Psoas muscle (tissue), 8 donors: ENCODE measurements at places on chromosomes 2 and 18. TPM values are rescaled to one million over a fixed set of nuclear protein-coding genes. Genes with fewer than 3 reads are reported as not detected.
A peak's percentile ranks its signal among the peaks of the same experiment; 100 is the strongest.

DNA sequence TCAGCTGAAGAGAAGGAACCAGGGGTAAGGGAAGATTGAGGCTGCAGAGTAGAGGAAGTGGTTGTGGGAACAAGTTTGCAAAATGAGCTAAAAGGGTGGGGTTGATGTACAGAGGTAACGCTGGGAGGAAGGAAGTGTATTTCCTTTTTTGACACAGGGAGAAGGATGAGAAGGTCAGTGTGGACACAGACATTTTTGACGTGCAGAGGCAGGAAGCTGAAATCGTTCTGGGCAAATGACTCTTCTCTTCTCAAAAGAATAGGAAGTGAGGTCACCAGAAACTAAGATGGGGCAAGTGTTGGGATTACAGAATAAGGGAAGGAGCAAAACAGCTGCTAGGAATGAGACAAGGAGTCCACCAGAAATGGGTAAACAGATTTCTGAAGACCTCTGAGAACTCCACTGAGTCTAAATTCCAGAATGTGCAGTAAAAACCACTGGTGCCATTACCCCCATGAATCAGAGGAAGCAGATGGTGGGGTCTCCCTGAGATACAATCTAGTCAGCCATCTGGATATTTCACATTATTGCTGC lies 20.0 kb upstream of the RNF149 start:
- DNase-seq: no peak

- no peak for DNase-seq
These were observed 417.5 kb downstream of the ZEB2 start for GRCh38 chr2:144102386-144102785.

DNA sequence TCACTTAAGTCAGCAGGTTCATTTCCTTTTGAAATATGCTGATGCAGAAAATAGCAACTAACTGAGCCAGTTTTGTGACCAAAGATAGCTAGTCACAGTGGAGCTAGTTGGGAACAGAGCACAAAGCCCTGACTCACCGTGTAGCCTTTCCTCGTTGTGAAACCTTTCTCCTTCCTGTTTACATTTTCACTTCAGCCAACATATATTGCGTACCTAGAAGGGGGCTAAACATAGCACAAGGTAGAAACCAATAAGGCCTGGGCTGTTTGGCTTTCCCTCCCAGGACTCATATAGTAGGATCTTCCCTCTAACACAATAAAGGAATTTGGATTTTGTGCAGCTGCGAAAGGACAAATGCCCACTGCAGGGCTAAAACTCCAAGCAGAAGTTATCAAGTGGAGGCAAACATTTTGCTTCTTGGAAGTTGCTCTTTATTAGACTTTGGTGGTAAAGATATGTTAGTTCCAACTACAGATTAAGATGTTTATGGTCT lies 24.5 kb upstream of the LPIN2 start:
- DNase-seq: no peak

- DNase-seq: no peak
These were observed 17.2 kb downstream of the EPHA4 start for GRCh38 chr2:221554769-221555493.

DNA sequence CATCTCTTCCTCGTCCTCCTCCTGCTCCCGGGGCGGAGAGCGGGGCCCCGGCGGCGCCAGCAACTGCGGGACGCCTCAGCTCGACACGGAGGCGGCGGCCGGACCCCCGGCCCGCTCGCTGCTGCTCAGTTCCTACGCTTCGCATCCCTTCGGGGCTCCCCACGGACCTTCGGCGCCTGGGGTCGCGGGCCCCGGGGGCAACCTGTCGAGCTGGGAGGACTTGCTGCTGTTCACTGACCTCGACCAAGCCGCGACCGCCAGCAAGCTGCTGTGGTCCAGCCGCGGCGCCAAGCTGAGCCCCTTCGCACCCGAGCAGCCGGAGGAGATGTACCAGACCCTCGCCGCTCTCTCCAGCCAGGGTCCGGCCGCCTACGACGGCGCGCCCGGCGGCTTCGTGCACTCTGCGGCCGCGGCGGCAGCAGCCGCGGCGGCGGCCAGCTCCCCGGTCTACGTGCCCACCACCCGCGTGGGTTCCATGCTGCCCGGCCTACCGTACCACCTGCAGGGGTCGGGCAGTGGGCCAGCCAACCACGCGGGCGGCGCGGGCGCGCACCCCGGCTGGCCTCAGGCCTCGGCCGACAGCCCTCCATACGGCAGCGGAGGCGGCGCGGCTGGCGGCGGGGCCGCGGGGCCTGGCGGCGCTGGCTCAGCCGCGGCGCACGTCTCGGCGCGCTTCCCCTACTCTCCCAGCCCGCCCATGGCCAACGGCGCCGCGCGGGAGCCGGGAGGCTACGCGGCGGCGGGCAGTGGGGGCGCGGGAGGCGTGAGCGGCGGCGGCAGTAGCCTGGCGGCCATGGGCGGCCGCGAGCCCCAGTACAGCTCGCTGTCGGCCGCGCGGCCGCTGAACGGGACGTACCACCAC lies 2.1 kb downstream of the GATA6 start:
- DNase-seq: no peak

- no peak for DNase-seq
These were observed 141.0 kb downstream of the UXS1 start for GRCh38 chr2:106053116-106053515.

- no peak for DNase-seq
These were observed 21.8 kb downstream of the PSTPIP2 start for GRCh38 chr18:46050268-46050667.

DNA sequence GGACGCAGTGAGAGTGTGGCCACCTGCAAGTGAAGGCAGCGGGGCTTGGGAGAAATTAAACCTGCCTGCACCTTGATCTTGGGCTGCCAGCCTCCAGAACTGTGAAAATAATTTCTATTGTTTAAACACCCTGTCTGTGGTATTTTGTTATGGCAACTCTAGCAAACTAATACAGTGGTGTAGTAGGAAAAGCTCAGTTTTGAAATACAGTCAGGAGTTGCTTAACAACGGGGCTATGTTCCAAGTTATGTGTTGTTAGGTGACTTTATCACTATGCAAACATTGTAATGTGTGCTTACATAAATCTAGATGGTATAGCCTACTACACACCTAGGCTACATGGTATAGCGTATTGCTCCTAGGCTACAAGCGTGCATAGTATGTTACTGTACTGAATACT lies 93.4 kb upstream of the FN1 start:
- DNase-seq: no peak

- no peak for DNase-seq
These were observed 14.9 kb downstream of the MRPS9 start for GRCh38 chr2:105052773-105053172.

- DNase-seq: no peak
These were observed 780 bp upstream of the ITGAV start for GRCh38 chr2:186588940-186589611.

GRCh38 chr2:113196839-113197238 lies 23.1 kb downstream of the PSD4 start:
- DNase-seq: no peak

DNA sequence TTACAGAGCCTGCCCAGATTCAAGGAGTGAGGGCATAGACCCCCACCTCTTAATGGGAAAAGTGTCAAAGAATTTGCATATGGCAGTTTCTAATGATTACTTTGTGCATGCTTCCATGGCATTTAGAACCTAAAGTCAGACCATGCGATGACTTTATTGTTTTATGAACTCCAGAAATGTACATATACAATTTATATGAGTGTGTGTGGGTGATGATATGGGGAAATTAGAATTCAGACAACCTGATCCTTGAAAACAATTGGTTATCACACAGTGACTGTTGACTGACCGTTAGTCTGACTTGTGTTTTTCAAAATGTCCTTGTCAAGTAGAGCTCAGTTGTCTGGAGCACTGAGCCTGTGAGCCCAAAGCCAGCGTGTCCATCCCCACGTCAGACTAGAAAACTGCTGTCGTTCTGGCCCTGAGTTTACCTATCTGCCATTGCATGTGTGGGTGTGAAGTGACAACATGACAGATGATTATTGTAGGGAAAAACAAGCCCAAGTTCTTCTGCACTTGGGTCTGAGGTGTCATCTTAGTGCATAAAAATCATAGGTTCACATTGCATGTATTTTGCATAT lies 128.4 kb downstream of the MYO3B start:
- DNase-seq: no peak

DNA sequence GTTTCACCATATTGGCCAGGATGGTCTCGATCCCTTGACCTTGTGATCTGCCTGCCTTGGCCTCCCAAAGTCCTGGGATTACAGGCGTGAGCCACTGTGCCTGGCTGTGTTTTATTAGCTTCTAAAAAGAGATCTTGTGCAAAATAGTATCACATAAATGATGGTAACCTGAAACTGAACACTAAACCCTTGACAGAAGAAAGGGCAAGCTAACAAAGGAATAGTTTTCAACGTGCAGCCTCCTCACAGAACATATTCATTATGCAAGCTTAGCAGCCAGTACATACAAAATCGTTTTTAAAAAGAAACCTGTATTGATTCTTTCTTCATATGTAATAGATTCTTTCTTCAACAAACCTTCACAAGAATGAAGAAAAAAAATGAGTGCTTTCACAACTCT lies 20.6 kb downstream of the CHN1 start:
- no peak for DNase-seq

- no peak for DNase-seq
These were observed 13.3 kb downstream of the NTSR2 start for GRCh38 chr2:11656671-11657101.

- DNase-seq: no peak
These were observed 20.8 kb upstream of the GCG start for GRCh38 chr2:162172802-162173370.

DNA sequence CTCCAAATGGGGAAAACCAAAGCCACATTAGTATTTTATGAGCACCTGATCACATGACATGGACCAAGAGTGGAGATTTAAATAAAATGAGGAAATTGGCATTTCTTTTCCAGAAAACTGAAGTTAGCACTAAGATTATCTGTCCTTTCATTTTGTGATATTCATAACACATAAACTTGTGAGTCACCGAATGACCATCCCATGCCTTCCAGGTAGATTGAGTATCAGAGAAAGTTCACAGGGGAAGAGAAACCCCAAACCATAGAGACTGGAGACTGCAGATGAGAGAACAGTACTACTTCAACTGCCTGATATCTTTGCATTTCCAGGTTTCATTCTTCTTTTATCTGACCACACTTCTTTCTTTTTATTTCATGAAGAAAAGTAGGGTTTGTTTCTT lies 176.3 kb upstream of the LRP1B start:
- DNase-seq: no peak

DNA sequence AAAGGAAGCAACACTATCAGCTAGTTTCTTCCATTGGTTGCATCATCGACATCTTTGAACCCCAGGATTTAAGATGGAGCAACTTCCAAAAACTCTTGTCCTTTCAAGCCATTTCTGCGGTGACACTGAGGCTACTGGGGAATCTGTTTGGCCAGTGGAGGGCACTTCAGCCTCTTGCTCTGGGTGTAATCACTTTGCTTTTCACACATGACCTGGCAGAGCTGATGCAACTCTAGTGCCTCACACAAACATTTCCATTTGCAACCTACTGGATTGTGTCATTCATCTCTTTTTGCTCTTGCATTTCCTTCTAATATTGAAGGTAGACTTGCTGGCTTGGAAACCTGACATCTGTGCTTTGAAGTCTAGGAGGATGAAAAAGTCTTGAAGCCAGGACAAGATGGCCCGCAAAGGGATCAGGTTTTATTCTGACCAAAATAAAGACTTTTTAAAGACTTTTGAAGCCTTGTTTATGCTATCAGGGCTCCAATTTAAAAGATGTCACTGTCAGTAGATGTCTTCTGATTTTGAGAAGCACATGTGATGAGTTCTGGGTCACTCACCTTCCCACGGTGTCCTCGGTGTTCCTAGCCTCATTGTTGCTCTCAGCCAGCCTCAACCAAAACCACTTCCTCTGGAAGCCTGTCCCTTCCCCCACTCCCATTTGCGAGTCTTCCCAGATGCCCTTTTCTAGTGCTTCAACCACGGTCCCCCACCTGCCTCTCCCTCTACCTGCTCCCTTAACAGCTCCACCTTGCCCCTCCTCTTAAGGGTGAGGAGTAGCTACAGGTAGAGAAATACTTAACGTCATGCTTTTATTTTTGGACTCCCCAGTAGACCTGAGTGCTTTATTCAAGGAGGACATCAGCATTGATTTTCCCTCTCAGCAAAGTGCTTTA lies 69.7 kb upstream of the KCNE4 start:
- DNase-seq: no peak

DNA sequence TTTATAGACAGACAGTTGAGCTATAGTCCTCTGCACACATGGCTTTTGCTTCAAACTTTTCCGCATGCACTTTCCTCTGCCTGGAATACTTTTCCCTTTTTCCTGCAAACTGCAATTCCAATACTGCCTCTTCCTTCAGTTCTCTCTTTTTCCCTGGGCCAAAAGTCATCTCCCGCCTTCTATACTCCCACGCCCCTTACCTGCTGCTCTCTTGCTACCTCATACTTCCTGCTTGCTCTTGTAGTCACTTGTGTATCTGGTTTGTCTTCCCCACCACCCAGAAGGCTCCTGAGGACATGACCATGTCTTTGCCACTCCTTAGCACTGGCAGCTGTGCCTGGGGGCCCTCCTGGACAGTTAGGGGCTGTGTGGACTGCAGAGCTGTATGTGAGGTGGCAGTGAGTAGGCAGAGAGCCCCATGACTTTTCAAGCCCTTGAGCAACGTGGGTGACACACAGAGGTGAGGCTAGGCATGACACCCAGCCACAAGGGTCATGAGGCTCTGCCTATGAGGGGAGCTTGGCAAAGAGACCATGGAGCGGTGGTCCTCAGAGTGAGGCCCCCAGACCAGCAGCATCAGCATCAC lies 23.2 kb downstream of the SPEG start:
- no peak for DNase-seq

DNA sequence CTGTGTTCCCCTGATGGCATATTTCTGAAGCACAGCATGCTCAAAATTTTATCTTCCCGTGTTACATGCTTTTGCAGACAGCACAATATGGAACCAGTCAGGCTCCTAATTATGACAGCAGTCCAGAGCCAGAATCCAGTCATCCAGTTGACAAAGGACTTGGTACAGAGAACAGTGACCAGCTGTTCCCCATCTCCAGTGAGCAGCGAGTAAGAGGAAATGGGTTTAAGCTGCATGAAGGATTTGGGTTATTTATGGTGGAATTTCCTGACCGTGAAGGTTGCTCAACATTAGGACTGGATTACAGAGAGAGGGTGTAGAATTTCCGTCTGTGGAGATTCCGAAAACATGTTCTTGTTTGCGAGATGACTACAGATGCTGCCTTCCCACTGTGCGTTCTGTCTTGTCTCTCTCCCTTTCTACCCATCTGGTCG lies 24.4 kb downstream of the SGPP2 start:
- DNase-seq: no peak

DNA sequence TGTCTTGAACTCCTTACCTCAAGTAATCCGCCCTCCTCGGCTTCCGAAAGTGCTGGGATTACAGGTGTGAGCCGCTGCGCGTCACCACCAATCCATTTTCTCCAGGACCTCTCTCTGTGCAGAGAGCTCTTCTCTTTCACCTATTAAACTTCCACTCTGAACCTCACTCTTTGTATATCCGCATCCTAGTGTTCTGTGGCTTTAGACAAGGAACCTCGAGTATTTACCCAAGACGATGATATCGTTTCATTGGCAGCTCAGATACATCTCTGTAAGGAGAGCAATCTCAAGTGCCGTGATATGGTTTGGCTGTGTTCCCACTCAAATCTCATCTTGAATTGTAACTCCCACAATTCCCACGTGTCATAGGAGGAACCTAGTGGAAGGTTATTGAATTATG lies 15.1 kb upstream of the WDR33 start:
- no peak for DNase-seq

- DNase-seq: peak; percentile 23
These were observed 9.9 kb upstream of the IL1A start for GRCh38 chr2:112794131-112794733.

The OBSL1 gene
- total RNA-seq: 134 TPM

The TLX2 gene
- total RNA-seq: not detected

The HMSD gene
- not detected for total RNA-seq

The MC5R gene
- total RNA-seq: not detected

The TMEM37 gene
- total RNA-seq: 3.9 TPM

The FAM110C gene
- total RNA-seq: 0.06 TPM

The RNU2-63P gene
- total RNA-seq: not detected

The XPO1 gene
- total RNA-seq: 108 TPM

The GRHL1 gene
- total RNA-seq: 1.2 TPM
